ENCODE measurements at places on chromosomes 6 and 20.

- DNase-seq, result no peak
Measured at GRCh38 chr6:27168108-27168507, 79.4 kb upstream of the PRSS16 start.

DNA sequence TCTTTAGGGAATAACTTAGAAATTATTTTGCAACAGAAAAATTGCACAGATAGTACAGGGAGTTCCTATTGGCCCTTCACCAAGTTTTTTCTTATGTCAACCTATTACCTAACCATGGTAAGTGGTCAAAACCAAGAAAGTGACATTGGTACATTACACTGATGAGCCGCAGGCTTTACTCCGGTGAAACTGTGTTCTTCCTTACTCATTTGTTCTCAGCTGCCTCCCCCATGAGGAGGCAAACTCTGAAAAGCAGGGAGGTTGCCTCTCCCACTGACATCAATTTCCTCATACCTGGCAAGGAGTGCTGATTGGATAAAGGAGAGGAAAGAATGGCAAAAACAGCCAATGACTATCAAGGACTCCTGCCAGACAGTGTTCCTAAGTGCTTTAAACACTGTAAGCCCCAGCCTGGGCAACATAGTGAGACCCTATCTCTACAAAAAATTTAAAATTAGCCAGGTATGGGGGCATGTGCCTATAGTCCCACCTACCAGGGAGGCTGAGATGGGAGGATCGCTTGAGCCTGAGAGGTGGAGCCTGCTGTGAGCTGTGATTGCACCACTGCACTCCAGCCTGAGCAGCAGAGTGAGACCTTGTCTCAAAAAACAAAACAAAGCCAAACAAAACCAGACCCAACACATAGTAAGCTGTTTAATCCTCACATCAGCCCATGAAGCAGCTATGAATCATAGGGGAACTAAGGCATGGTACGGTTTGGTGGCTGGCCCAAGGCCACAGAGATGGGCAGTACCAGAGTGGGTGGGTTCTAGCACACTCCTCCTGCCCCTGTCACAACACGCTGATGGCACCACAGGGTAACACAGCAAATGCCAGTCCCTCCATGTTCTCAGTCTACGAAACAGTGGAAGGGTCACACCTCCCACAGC, 24.7 kb downstream of the C20orf203 start:
- DNase-seq, result no peak

- DNase-seq, result no peak
Measured at GRCh38 chr20:45328451-45328850, 19.8 kb downstream of the SDC4 start.

DNA sequence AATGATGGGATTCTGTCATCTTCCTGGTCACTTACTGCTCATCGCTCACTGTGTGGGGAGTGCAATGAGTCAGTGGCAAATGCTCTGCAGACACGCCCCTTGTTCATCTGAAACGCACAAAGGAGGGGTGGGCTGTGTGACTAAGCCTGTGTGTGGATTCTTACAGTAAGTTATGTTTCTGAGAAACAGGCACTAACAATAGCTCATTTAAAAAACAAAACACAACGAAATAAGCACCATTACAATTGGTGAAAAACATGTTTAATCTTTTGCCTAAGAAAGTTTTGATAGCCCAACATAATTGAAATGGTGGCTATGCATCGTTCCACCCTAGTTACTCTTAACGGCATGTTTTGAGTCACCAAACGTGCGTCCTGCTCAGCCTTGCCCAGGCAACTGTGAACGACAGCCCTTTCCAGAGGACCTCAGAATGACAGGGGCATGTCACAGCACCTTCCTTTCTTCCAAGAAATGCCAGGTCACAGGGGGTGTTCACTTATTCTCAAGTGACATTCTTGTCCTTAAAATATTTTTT, 118.4 kb upstream of the SGK1 start:
- no peak for DNase-seq

DNA sequence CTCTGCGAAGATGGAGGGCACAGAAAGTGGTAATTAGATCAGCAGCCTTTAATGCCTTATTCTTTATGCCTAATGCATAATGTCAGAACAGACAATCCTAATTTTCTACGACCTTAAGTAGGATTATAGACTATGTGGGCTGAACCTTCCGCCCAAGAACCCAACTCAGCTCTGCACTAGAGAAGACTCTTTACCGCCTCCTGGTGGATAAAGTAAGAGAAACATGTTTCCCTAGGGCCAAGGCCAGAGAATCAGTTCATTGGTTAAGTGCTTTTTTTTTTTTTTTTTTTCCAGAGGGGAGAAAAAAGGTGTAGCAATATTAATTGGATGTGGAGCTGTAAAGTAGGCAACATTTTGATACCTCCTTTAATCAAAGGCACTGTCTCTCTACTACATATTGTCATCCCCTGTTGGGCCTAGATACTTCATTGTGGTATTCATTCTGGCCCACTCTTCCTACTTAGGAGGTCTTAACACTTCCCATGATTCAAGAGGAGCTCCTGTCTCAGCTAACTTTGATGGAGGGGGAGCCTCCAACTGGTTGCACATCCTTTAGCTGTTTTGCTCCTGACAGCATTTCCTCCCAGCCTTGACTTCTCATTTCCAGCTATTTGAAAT, 124.9 kb upstream of the NRN1 start:
- DNase-seq, result no peak

- no peak for DNase-seq
Measured at GRCh38 chr20:19996917-19997316, 20.2 kb upstream of the NAA20 start.

- DNase-seq, result no peak
Measured at GRCh38 chr6:20946022-20946421, 411.8 kb downstream of the CDKAL1 start.

DNA sequence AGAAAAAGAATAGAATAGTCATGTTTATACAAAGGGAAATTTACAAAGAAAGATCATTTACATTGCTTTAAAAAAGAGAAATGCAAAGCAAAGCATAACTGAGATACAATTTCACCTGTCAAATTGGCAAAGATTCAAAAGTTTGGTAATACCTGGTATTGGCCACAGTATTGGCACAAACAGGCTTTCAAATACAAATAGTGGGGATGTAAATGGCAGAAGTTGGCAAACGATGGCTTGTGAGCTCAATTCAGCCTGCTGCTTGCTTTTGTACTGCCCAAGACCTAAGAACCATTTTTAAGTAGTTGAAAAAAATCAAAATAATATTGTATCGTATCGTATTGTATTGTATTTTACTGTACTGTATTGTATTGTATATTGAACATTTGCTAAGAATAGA, 194.5 kb upstream of the JAG1 start:
- DNase-seq, result no peak

DNA sequence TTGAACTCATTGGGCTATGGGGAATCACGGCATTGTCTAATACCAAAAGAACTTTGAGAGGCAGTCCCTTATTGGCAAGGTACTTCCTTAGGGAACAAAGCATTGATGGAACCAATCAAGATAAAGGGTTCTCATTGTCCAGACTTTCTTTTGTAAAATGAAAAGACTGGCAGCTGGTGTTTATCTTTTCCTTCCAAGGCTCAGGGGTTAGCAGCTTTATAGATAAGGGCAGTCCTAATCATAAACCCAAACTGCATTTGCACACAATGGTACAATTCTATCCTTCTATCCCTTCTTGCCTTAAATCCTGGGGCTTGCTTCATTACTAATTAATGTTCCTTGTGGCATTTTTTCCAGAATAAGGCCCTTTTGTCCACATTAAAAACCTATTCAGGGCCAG, 28.6 kb downstream of the CDK19 start:
- DNase-seq, result no peak

- no peak for DNase-seq
Measured at GRCh38 chr6:134636186-134636799, 313.6 kb downstream of the ALDH8A1 start.

GRCh38 chr20:62232770-62233645, 5.3 kb upstream of the OSBPL2 start:
- no peak for DNase-seq
